Epithelial cell of umbilical artery (primary cell): ENCODE measurements at places on chromosomes 16 and 17. TPM values are rescaled to one million over a fixed set of nuclear protein-coding genes. Genes with fewer than 3 reads are reported as not detected.

C17orf107 gene
- 0.61 and 1.3 TPM in 2 replicates for total RNA-seq

CETP gene
- 0.65 and 1.5 TPM in 2 replicates for total RNA-seq

CLDN7 gene
- 12.9 and 15.6 TPM in 2 replicates for total RNA-seq

TAT gene
- not detected in 2 replicates for total RNA-seq

AIPL1 gene
- not detected in 2 replicates for total RNA-seq

CMIP gene
- 18.1 and 18.5 TPM in 2 replicates for total RNA-seq

SGCA gene
- total RNA-seq = not detected in 2 replicates

HS3ST3A1 gene
- total RNA-seq = 0.15 and 0.32 TPM in 2 replicates

CACNG1 gene
- total RNA-seq = not detected in 2 replicates
